ENCODE measurements at places on chromosomes 12 and 14.

DNA sequence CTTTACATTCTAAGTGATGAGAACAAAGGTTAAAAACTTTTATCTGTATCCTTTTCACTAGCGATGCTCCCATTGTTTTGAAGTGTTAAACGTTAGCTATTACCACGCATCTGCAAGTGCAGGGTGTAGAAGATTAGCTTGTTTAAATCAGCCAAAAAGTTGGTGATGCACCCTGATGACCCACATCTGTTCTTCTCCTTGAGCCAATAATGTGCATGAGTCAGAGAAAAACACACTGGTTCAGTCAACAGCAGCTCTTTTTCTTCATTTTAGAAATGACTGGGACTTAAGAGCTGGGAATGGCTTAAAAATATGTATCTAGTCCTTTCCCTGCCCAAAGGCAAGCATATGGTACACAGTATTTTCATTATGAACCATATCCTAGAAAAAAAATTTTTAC, 323.5 kb upstream of the PDE3A start:
- DNase-seq, result no peak

- no peak for DNase-seq
Observed at GRCh38 chr14:50823762-50824636, 7.0 kb downstream of the NIN start.

DNA sequence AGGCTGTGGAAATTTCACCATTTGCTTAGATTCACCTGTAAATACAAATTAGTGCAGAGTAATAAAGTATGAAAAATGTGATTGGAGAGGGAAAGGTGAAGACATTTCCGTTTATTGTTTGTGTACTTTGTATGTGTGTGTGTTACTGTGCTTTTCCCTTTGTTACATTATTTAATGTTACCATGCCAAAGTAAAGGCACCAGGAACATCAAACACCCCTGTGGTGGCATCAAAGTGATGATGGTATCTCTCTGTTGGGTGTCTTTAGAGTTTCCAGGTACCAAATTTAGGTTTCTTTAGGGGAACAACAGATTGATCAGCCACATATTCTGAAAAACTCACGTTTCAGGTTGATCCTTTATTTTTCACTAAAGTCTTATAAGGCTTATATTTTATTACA, 189.0 kb upstream of the FBXO33 start:
- DNase-seq, result no peak

DNA sequence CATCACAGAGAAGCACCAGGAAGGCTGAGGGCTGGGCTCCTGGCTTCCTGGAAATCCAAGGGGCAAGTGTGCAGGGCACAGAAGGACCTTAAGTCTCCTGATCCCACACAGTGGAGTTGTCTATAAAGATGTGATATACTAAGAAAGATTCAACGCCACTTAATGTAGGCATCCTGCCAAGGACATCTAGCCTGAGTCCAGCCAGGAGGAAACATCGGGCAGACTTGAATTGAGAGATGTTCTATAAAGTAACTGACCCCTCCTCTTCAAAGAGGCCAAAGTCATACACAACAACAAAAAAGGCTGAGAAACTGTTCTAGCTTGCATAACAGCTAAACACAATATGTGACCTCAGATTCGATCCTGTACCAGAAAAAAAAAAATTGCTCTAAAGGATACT, 299.5 kb upstream of the NOS1 start:
- no peak for DNase-seq

DNA sequence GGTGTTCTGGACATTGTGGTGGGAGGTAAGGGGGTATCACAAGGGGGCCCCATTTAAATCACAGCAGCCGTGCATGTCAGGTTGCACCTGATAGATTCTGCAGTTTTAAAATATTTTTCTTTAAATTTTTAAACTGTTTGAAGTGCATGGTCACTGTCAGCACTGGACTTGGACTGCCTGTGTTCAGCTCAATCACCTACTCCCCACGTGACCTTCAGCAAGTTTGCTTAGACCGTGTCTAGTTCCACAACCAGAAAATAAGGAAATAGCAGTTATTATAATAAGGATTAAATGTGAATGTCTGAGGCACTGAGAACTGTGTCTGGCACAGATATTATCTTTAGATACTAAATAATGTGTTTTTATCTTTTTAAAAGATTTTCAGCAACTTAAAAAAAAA, 64.7 kb downstream of the ESR2 start:
- DNase-seq, result no peak

GRCh38 chr12:86711731-86712130, 455.5 kb upstream of the MGAT4C start:
- DNase-seq, result no peak

Measured in RPMI8226 (cell line).